Stimulated activated CD4-positive, alpha-beta T cell treated with anti-CD3 and anti-CD28 coated beads, Interleukin-2, amount 100 ng/mL, for 24 hours (primary cell): ENCODE measurements at places on chromosomes 3 and 15.
A peak's percentile ranks its signal among the peaks of the same experiment; 100 is the strongest.

DNA sequence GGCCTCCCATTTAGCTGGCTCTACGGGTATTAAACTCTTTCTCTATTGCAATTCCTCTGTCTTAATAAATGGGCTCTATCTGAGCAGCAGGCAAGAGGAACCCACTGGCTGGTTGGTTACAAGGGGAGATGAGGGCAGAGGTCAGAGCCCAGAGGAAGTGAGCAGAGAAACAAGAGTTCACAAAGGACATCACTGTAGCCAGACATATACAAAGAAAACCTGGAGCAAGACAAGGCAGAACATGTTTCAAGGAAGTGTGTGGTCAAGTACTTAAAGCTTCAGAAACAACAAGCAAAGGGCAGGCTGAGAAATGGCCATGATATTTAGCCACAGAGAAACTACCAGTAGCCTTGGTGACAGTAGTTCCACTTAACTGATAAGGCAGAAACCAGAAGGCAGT is 24.3 kb downstream of the SUSD5 start:
- no peak for DNase-seq

DNA sequence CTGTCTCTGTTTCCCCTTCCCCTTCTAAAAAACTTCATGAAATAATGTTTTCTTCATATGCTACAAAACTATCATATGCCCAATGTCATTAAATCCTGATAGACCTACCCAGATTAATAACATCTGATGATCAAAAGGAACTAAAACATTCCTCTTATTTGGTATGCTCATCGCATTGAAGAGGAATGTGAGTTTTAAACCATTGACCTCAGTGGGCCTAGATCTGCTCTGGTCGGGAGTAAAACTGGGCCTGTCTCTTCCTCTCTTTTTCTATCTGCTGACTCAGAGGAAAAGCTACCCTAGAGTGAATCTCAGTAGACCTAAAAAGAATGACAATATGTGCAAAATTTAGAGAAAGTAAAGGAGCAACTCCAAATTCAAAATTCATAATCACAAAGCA is 275.8 kb downstream of the SATB1 start:
- DNase-seq: no peak

DNA sequence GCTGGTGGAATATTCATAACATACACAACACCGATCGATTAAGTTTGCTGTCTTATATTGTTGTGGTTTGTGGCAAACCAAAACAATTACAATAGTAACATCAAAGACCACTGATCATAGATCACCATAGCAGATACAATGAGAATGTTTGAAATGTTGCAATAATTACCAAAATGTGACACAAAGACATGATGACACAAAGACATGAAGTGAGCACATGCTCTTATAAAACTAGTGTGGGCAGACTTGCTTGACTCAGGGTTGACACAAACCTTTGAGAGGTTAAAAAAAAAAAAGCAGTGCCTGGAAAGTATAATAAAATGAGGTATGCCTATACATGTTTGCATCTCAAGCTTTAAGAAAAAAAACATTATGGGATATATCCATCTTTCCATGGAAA is 130.3 kb downstream of the NR1I2 start:
- no peak for DNase-seq

GRCh38 chr3:17136136-17136721 is 251.5 kb downstream of the PLCL2 start:
- DNase-seq: no peak

DNA sequence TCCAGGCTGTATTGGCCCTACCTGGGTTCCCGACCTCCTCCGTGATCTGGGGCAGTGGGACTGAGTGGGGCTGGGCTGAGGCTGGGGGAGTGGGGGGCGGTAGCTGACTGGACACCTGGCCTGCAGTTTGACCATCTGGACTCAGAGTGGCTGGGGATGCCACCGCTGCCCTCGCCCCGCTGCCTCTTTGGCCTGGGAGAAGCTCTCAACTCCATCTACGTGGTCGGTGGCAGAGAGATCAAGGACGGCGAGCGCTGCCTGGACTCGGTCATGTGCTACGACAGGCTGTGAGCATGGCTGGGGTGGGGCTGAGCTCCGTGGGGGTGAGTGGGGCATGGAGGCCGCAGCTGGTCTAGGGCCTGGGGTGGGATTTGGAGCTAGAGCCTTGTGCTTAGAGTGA is 2.7 kb downstream of the KLHL40 start:
- DNase-seq: no peak

DNA sequence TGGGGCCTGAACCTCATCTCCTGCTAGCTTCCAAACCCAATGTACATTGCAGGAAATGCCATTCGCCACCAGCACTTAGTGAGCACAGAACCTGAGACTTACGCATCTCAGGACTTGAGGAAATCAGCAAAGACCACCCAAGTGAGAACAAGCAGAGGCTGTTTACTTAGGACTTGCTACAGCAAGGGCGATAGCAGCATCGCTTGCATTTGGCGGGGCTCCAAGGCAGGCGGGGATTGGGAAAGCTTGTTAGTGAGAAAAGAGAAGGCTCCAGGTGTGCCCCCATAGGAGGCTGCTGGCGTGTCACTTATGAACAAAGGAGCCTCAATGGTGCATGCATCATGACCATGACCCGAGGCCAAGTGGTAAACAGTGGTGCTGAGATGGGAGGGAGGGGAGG is 19.7 kb downstream of the SLC6A20 start:
- no peak for DNase-seq

GRCh38 chr15:40097968-40098476 is 10.7 kb downstream of the BMF start:
- no peak for DNase-seq

GRCh38 chr3:41565003-41565402 is 365.7 kb downstream of the CTNNB1 start:
- no peak for DNase-seq

DNA sequence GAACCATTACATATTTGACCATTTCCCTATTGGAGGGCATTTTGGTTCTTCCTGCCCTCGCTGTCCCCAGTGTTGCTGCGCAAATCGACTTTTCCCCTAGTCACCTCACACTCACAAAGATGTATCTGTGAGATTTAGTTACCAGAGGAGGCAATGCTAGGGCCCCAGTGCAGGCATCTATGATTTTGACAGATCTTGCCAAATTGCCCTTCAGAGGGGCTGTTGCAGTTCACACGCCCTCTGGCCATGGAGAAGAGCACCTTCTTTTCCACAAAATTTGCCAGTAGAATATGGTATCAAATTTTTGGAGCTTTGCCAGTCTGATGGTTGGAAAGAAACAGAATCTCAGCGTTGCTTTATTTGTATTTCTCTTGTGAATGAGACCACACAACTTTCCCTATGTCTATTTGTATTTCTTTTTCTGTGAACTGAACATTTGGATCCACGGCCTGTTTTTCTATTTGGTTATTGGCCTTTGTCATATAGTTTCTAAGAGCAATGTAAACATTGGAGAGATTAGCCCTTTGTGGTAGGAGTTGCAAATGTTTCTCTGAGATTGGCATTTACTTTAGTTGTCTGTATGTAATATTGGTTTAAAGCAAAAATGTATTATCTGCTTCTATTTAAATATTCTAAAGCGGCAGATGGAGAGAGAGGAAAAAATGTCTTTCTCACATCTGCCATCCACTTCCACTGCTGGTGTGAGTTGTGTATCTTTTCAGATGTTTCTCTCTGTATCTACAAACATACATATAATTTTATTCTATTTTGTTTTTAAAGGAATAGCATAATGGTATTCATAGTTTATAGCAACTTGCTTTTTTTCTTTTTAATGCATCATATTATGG is 66.1 kb downstream of the DNASE1L3 start:
- no peak for DNase-seq

- no peak for DNase-seq
Observed at GRCh38 chr3:89808680-89809197, 701.3 kb downstream of the EPHA3 start.

GRCh38 chr3:4672725-4673275 is 179.7 kb downstream of the ITPR1 start:
- DNase-seq: no peak

GRCh38 chr15:25863111-25863967 is at the start of gene ATP10A:
ATP10A (minus strand) TSS chr15:25863327; CDS start chr15:25863096, 231 bp downstream.
- DNase-seq: peak; percentile 75

- no peak for DNase-seq
Observed at GRCh38 chr3:57420001-57420400, 124.1 kb downstream of the DNAH12 start.

GRCh38 chr15:60382773-60383674 is 14.8 kb downstream of the ANXA2 start:
- DNase-seq: no peak

GRCh38 chr15:94666553-94666952 is 435.2 kb downstream of the MCTP2 start:
- DNase-seq: no peak

DNA sequence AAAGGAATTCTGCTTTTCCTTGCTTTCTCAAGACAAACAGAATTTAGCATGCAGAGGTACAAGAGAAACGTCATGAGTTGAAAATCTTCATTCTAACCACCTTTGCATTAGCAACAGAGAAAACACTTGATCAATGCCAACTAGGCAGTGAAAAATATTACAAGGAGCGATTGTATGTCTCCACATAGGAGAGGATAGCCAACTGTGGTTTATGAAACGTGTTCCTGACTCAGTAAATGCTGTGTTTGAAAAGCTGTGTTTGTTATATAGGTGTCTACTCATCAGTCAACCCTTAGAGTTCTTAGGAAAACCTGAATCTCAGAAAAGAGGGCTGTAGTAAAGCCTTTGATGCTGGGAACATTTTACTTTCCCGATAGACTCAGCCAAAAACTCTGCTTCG is 102.4 kb downstream of the FRMD4B start:
- no peak for DNase-seq

GRCh38 chr3:185332026-185332735 is 30.8 kb upstream of the MAP3K13 start:
- no peak for DNase-seq

GRCh38 chr3:11764931-11765363 is 81.7 kb downstream of the TAMM41 start:
- DNase-seq: peak; percentile 21

DNA sequence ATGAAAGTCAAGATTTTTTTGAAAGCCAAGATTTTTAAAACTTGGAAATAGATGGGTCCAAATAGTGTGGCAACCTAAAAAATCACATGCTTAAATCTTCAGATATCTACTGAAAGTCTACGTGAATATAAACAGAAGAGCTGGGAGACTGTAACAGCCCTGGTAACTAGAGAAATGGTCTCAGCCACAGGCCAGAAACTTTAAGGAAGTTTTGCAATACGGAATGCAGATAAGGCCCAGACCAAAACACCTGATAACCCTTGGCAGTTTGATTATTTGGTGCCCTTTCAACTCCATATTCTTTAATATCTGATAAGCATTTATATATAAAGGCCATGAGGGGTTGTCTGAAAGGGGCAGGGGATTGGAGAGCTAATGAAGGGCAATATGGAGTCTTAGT is 537.3 kb upstream of the TGFBR2 start:
- DNase-seq: no peak

DNA sequence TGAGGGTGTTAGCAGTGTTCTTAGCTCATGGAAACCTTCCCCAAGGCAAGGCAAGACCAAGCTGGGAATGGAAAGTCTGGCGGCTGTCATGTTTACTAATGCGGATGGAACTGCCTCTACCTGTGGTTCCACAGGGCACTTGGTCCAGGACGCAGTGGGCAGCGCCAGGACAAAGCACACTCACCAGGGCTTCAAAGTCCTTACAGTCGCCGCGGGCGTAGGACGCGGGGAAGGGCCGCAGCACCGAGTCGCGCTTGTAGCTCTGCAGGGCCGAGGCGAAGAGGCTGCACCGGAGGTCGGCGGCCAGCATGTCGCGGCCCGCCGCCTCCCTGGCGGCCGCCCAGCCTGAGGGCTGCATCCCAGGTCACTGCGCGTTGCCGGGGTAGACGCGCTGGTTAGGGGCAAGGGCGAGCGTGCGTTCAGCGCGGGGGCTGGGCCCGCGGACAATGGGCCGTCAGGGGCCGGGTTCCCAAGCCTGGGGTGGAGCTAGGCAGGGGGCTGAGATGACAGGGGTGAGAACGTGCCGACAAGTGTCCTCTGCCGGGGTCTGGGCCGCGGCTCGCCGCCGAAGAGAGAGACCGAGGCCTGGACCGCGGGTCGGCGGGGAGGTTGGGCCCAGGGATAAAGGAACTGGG is 497 bp downstream of the PARP16 start:
- peak; percentile 34 for DNase-seq

GRCh38 chr15:39340903-39341645 is 239.8 kb upstream of the THBS1 start:
- no peak for DNase-seq

DNA sequence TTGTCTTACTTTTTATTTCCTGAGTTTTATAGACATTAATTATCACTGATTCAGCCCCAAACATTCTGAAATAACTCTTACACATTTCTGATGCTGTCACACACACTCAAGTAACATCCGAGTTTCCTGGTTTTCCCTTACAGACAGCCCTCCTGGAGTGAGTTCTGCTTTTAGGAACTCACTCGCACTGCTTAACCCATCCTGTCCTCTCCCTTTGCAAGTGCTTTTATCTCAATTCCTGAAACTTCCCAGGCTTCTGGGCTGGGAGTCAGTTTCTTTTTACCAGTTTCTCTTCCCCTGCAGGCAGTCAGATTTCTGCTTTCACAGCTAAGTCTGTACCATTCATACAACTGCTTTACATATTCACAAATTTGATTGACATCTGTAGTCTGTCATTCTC is 15.6 kb upstream of the SH3GL3 start:
- DNase-seq: no peak

- DNase-seq: no peak
Observed at GRCh38 chr3:11172096-11172690, 17.9 kb downstream of the HRH1 start.

DNA sequence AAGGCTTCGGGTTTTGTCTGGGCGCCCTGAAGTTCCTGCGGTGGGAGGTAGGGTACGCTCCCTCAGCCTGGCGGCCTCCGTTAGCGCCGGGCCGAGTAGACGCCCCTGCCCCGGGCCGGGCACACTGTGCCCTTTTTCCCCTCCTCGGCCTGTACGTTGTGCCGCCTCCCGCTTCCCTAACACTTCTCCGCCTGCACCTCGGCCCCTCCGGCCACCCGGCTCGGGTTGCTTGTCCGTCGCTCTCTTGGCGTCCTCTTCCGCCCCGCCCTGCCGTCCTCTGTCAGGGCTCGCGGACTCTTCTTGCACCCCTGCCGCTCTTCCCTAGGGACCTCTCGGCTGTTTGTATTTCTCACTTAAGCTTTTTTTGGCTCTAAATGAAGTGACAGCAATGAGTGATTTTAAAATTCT is 384 bp downstream of the KNL1 start:
- DNase-seq: no peak

DNA sequence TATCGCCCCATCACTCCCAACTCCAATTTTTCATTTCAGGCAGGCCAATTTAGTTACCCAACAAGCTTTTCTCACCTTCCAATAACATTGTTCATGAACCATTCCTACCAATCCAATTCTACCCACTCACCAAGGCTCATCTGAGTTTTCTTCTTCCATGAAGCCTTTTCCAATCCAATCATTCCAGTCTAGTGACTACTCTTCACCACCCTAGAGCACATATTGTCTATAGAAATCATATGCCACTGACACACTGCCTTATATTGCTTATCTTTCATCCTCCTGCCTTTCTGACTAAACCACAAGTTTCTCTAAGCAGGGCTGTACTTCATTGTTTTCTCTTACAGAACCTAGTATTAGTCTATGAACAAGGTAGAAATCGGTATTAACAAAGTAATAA is 11.4 kb downstream of the CCDC14 start:
- DNase-seq: no peak

GRCh38 chr3:132083583-132084279 is 48.9 kb upstream of the CPNE4 start:
- no peak for DNase-seq

- DNase-seq: no peak
Observed at GRCh38 chr15:41281236-41281635, 50.2 kb downstream of the CHP1 start.
